NCI-H510A treated with DMSO at 0.1 percent for 48 hours (cell line): ENCODE measurements at places on chromosomes 11 and 22.

DNA sequence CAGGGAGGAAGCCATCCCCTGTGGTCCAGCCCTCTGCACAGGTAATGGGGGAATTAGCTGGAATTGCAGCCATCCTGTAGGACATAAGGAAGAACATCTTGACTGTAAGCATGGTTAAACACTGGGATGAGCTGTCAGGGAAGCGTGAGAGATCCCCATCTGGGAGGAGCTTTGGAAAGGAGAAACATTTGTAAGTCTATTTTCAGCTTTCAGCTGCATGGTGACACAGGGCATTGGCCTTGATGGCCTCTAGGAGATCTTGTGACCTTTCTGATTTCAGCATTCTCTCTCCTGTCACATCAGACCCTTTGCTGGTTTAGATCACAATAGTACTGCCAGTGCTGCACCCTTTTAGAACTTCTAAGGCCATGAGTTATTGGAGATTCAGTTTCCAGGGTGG is 47.1 kb downstream of the BCR start:
- DNase-seq, result no peak

- no peak for DNase-seq
Observed at GRCh38 chr11:104001561-104002056, 34.8 kb upstream of the DDI1 start.

DNA sequence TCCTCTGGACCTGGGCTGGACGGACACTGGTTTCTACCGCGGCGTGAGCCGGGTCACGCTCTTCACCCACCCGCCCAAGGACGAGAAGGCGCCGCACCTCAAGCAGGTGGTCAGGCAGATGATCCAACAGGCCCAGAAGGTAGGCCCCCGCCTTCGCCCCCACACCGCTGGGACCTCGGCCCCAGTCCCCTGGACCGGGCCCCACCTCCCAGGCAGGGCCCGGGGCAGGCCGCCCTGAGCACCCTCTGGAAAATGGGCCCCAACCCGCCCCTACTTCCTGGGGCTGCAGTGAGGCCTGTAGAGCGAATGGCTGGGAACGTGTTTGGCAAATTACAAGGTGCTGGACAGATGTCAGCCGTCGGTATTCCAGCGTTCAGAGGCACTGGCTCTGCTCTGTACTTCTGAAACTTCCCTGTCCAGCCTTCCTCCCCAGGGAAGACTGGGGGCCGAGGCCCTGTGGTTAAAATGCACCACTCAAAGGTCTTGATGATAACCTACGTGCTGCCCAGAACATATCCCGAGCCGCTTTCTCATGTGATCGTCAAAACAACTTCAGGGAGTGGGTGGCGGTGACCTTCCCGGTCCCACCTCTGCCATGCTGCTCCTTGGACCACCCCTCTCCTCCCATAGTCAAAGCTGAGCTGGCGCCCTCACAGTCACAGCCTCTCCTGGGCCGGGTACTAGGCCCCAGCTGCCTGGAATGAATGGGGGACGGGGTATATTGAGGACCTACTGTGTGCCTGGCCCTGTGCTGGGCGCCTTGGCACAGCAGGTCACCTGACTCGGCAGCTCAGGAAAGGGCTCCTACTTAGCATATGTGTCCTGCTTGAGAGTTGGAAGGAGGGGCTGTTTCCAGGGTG is 869 bp downstream of the FAM83F start:
- DNase-seq, result peak; percentile 16

DNA sequence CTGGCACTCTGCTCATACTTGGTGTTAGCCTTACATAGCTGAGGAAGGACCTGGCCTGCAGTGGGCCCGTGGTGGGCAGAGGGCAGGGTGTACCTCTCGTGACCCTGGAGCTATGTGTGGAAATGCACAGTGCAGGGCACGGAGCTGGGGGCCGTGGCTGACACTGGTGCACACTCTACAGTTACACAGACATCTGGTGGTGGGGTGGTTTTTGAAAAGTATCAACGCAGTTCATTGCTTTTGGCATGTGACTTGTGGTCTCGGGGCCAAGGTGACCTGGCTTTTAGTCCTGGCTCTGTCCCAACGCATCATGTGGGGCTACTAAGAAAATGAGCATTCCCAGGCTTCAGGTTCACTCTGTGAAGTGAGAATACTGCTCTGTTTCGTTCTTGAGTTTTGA is 553.6 kb downstream of the NTM start:
- no peak for DNase-seq

DNA sequence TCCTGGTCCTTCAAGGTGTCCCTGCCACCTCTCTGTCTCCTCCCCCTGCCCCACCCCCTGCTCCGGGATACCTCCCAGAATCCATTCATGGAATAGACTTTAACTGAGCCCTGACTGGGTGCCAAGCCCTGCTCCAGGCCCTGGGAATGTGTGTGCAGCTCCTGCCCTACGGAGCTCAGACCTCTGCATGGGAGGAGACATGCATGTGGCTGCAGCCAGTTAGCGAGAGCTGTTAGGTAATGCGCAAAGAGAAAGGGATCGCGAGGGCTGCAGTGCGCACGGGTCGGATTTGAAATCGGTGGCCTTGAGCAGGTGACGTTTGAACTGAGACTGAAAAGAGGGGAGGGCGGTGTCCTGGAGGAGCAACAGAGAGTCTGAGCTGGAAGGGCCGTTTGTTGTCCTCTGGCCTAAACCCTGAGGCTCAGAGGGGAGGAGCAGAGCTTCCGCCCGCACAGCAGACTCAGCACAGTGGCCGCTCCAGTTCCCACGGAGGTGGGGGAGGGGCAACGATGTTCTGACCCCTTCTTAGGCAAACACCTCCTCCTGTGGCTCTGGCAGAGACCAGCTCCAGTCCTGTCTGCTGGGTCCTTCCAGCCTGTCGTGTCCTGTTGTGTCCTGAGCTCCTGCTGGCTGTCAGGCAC is 19.8 kb upstream of the LRRC10B start:
- DNase-seq, result peak; percentile 97

GRCh38 chr11:35235157-35235468 is 96.1 kb downstream of the CD44 start:
- DNase-seq, result no peak

DNA sequence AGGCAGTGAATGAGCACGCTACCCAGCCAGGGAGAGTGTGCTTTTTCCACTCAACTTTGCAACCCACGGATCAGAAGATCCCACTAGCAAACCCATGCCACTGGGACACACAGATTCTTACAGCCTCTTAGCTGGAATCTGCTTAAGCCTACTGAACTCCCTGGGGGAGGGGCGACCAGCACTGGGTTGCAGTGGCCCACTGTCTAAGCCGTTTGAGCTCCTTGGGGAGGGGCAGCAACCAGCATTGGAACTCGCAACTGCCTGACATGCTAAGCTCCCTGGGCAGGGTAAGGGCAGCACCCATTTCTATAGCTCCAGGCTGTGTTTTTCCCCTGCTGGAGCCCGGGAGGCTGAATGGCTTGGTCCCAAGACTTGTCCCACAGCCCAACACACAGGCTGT is 99.6 kb downstream of the FAM168A start:
- no peak for DNase-seq

- no peak for DNase-seq
Observed at GRCh38 chr11:75429902-75430713, 2.9 kb downstream of the KLHL35 start.

- DNase-seq, result no peak
Observed at GRCh38 chr11:19013181-19013857, 47.2 kb downstream of the MRGPRX2 start.

- DNase-seq, result no peak
Observed at GRCh38 chr11:120372296-120372695, 36.1 kb downstream of the ARHGEF12 start.

DNA sequence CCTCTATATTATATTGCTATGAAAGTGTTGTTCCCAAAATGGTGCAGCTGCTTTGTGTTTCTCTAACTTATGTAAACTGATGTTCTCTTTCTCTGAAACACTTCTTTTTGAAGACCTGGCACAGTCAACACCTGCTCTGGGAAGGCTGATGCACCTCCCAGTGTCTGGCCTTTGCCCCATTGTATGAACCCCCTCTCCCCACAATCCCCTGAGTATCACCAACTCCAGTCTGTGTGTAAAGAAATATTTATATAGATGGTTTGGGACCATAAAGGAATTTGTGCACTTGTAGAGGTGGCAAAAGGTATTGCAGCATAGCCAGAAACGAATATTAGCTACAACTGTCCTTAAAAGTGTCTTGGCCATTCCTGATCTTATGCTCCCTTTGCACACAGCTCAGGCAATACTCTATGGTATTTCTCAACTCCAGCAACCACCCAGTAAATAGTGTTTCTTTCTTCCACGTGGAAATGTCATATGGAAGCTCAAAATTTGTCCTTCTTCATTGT is 365.2 kb upstream of the DDI1 start:
- DNase-seq, result no peak

GRCh38 chr11:129377739-129378138 is 2.1 kb downstream of the BARX2 start:
- no peak for DNase-seq

DNA sequence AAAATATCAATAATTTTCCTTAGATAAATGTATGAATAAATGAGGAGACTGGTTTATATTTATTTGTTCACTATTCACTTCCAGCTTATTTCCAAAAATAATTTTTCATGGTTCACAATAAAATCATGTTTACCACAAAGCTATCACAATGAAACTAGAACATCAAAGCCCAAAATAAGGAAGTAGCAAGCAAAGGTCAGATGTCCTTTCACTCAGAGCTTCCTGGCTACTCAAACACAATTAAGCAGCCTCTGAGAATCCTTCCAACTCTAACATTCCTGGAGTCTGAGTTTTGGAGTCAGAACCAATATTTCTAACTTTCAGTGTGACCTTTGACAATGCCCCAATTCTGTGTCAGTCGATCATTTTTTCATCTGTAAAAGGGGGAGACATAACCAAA is 527.0 kb downstream of the SOX6 start:
- DNase-seq, result no peak

- DNase-seq, result no peak
Observed at GRCh38 chr11:21037850-21038249, 368.5 kb downstream of the NELL1 start.

- no peak for DNase-seq
Observed at GRCh38 chr11:118343248-118343647, 743 bp upstream of the CD3D start.

- no peak for DNase-seq
Observed at GRCh38 chr11:12009617-12010321, 1.3 kb upstream of the DKK3 start.

DNA sequence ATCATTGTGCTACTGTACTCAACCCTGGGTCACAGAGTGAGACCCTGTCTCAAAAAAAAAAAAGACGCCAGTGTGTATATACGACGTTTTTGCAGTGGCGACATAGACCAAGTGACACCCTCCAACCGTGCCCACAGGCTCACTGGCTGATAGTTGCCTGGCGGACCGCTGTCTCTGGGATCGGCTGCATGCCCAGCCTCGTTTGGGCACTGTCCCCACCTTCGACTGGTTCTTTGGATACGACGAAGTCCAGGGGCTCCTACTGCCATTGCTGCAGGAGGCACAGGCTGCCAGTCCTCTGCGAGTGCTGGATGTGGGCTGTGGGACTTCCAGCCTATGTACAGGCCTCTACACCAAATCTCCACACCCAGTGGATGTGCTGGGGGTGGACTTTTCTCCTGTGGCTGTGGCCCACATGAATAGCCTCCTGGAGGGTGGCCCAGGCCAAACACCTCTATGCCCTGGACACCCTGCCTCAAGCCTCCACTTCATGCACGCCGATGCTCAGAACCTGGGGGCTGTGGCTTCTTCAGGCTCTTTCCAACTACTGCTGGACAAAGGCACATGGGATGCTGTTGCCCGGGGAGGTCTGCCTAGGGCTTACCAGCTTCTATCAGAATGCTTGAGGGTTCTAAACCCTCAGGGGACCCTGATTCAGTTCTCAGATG is 1.3 kb downstream of the CSKMT start:
- DNase-seq, result no peak

DNA sequence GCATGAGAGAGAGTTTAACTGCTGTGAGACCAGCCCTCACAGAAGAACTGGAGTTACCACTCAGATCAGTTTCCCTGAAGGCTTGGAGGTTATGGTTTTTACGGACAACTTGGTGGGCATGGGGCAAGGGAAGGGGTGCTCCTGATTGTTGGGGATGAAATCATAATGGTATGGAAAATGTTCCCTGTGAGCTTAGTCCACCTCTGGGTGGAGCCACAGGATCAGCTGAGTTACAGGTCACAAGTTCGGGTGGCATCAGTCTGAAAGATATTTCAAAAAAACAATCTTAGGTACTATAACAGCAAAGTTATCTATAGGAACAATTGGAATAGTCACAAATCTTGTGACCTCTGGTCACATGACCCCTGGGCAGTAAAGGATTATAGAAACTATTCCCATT is 162.9 kb downstream of the DLG2 start:
- DNase-seq, result no peak

DNA sequence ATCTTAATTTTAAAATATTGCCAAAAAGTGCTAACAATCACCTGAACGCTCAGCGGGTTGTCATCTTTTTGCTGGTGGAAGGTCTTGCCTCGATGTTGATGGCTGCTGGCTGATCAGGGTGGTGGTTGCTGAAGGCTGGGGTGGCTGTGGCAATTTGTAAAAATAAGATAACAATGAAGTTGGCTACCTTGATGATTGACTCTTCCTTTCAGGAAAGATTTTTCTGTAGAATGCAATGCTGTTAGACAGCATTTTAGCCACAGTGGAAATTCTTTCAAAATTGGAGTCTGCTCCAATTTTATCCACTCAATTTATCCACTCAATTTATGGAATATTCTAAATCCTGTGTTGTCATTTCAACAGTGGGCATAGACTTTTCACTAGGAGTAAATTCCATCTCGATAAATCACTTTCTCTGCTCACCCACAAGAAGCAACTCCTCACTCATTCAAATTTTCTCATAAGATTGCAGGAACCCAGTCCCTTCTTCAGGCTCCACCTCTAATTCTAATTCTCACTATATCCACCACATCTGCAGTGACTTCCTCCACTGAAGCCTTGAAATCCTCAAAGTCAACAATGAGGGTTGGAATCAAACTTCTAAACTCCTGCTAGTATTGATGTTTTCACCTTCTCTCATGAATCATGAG is 78.8 kb downstream of the LINC01488 start:
- no peak for DNase-seq

- no peak for DNase-seq
Observed at GRCh38 chr11:73856031-73856567, 20.5 kb downstream of the COA4 start.

DNA sequence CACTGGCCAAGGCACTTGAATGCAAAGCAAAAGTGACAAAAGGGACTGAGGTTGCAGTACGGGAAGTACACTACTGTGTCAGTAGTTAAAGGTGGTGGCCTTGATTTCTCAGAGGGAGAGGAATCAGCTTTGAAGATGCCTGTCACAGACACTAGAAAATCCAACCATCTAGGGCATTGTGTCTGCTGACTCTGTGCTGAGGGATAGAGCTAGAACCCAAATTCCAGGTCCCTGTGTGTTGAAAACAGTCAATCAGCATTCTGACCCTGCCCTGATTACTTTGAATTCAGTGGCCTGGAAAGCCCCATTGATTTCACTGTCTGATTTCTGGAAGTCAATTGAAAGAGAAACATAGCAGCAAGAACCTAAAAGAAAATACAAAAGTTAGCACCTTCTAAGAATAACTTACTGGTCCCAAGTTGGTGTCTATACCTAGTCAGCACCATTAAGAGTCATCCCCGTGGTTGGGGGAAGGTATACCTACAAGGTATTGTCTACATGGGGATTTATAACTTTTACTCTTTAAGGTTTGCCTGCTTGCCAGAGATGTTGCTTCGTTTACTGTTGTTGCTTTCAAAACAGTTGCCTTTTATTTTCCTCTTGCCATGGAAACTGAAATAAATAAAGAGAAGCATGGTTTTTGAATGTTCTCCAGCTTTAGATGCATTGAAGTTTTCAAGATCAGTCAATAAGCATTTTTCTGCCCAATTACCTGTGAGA is 97.3 kb downstream of the PDHX start:
- no peak for DNase-seq

GRCh38 chr11:115548878-115549528 is 44.8 kb upstream of the CADM1 start:
- no peak for DNase-seq

- DNase-seq, result no peak
Observed at GRCh38 chr11:398826-399225, 4.8 kb downstream of the PKP3 start.
